ENCODE measurements at places on chromosomes 4 and X.
A peak's percentile ranks its signal among the peaks of the same experiment; 100 is the strongest.

- DNase-seq = no peak
These were observed 231.7 kb upstream of the PPARGC1A start for GRCh38 chr4:24121395-24122175.

DNA sequence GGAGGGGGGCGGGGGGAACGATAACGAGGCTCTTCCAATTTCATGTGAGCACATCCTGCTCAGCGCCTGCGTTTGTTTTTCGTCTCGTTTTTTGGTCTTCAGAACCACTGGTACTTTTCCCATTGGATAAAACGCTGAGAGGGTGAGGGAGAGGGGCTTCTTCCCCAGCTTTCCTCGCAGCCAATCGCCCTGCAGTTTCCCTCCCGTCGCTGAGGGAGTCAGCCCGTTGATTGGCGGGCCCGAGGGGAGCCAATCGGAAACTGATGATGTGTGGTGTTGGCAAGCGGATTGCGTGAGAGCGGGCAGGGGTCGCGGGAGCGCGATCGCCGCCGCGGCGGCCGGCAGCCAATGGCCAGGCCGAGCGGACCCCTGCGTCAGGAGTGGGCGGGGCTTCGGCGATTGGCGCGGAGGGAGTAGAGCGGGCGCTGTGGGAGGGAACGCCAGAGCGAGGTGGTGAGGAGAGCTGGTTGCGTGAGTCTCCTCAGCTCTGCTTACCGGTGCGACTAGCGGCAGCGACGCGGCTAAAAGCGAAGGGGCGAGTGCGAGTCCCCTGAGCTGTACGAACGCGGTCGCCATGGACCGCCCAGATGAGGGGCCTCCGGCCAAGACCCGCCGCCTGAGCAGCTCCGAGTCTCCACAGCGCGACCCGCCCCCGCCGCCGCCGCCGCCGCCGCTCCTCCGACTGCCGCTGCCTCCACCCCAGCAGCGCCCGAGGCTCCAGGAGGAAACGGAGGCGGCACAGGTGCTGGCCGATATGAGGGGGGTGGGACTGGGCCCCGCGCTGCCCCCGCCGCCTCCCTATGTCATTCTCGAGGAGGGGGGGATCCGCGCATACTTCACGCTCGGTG lies at the start of gene TSPYL2:
TSPYL2 (plus strand) TSS at position 443 of the 848 bp plus-strand sequence; CDS start at position 575, 132 bp downstream.
- peak; percentile 92 for DNase-seq

GRCh38 chr4:184563621-184564020 lies 85.6 kb downstream of the CASP3 start:
- no peak for DNase-seq

DNA sequence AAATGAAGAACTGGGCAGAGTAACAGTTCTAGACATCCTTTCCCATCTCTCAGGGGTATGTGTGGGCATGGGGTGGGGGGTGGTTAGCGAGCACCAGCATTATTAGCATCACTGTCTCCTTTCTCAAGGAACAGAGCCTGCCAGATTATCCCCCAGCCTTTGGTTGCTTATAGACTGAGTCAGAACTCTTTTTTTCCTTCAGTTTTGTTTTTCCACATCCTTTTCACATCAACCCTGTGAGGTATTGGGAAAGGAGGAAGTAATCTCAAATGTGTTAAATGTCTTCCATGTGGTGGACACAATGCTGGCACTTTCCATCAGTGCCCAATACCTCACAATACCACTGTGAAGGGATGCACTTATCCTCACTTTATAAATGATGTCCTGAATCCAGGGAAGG lies 3.1 kb upstream of the FGF16 start:
- no peak for DNase-seq

DNA sequence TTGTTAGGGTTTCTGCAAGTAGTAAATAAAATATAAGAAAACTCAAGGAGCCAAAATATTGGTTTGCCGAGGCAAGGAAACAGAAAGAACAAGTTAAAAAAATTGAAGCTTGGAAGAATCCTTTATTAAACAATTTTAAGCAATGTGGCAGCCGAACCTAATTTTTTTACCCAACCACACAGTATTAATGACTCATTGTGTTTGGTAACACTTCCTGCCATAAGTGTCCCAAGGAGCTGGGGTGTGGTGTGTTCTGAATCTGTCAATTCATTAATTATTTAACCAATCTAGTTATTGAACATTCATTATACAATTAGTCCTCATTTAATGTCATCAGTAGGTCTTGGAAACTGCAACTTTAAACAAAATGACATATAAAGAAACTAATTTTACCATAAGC lies 19.3 kb upstream of the CPE start:
- DNase-seq = no peak

- DNase-seq = no peak
These were observed 200.4 kb downstream of the ARHGAP24 start for GRCh38 chr4:85675076-85676049.

DNA sequence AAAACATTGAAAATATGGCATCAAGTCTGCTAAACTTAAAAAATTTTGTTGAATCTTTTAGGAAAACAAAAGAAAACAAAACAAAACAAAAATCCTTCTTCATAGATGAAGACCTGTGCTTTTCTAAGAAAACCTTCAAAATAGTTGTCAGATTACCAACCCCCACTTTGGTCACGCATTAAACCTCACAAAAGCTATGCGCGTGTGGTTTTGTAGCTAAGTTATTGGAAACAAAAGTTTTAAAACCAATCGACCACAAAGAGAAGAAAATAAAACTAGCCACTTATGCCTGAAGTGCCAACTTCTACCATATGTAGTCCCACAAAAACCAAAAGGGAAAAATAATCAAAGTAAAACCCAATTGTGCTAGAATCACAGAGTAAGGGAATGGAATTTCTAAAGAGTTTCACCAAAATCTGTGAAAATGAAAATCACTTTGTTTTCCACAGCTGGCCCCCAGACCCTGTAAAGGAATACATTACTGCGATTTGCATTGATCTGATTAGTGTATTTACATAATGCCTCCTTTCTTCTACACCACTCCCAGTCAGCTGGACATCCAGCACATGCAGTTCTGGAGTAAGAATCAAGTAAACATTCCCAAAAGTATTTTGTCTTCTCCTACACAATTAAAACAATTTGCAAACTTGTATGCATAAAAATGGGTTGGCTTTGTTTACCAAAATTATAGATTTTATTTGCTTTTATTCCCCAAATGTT lies 330.1 kb upstream of the DKK2 start:
- DNase-seq = no peak

- DNase-seq = no peak
These were observed 69.0 kb upstream of the ETNPPL start for GRCh38 chr4:108831886-108832285.

GRCh38 chr4:31983246-31983645 lies 1263.1 kb downstream of the PCDH7 start:
- DNase-seq = no peak

DNA sequence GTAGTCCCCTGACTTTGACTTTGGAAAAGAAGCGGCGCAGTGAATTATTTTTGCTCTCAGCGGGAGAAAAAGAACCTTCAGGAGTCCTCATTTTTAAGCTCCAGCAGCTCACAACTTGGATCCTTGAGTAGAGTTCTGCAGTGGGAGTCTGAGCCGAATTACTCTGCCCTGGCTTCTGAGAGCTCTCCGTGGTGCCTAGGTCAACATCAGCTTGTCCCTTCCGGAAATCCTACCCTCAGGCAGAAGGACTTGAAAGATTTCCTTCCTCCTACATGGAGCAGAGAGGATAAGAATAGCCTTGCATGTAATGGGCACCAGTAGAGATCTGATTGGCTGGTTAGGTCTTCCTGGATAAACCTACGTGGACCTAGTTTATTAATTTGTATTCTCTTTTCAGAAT lies 549.7 kb upstream of the TENM3 start:
- DNase-seq = no peak

GRCh38 chr4:67344594-67345380 lies 200.5 kb downstream of the CENPC start:
- DNase-seq = no peak

GRCh38 chrX:47186096-47186740 lies 7.4 kb upstream of the UBA1 start:
- no peak for DNase-seq

GRCh38 chr4:8287343-8288280 lies 18.1 kb downstream of the HTRA3 start:
- DNase-seq = no peak

DNA sequence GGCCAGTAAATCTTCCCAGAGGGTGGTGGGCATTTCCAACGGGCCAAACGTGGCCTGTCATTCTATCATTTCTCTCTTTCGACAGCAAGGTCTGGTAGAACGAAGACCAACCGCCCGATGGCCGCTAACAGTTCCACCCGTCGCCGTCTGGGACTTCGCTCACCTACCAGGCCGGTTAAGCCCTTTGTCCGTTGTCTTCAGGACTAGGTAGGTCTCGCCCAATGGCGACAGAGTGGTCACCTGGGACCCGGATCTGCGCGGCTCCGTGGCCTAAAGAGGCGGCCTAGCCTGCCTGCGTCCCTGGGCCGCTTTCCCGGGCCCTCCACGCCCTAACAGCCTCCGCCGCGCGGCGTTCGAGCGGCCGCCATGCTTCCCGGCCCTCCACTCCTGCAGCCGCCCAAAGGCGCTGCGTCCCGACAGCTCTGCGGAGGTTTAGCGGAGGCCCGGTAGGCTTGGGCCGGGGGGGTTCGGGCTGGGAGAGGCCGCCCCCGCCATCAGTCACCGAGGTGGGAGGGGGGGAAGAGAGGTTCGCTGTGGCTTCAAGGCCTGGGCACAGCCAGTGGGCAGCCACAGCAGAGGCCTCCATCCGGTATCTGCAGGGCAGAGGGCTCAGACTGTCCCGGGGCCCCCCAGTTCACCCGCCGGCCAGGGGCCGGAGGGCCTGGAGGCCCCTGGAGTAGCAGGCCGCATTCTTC lies 194.0 kb upstream of the BRWD3 start:
- DNase-seq = no peak

DNA sequence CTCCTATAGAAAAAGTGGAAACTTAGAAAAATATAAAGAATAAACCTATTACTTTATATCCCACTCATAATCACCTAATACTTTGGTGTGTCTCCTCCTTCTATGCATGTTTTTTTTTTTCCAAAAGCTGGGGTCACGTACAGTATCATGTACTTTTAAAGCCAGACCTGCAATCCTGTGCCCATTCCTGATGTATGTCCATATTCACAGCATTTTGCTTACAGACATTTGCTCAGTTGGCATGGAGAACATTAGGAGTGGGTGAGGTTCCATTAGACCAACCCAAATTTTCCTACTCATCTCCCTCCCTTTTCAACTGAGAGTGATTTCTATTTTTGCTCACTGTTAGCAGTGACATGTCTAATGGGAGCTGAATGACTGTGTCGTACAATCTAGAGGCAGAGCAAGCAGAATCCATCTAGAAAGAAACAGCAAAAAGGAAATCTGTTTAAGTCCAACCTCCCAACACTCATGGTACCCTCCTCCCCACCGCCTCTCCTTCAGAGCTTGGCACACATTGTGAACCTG lies 195.6 kb upstream of the KLF3 start:
- no peak for DNase-seq

- DNase-seq = no peak
These were observed 18.2 kb downstream of the PRDM8 start for GRCh38 chr4:80215449-80216052.

GRCh38 chr4:6576512-6576911 lies 1.5 kb downstream of the MAN2B2 start:
- DNase-seq = no peak

- DNase-seq = no peak
These were observed 168.7 kb upstream of the GALNTL6 start for GRCh38 chr4:171644430-171645057.

- DNase-seq = peak; percentile 71
These were observed 722 bp upstream of the EFHC2 start for GRCh38 chrX:44344194-44344593.

GRCh38 chr4:33959519-33959918 lies 2284.8 kb downstream of the ARAP2 start:
- no peak for DNase-seq

DNA sequence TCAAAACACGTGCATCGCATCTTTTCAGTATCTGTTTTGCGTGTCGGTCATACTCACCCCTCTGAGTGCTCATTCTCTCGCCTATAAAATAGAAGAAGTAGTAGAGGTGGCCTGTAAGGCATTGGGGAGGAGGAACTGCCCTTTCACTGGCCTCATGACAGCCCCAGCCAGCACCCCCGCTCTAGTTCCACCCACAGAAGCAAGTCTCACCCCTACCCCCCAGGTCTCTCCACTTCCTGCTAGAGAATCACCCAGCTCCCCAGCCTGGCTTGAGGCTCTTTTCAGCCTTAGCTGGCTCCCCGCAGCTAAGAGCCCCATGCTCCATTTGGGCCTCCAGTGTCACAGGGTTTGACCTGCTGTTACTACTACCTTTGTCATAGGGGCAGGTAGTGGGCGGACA lies 11.8 kb downstream of the HDAC6 start:
- DNase-seq = no peak

DNA sequence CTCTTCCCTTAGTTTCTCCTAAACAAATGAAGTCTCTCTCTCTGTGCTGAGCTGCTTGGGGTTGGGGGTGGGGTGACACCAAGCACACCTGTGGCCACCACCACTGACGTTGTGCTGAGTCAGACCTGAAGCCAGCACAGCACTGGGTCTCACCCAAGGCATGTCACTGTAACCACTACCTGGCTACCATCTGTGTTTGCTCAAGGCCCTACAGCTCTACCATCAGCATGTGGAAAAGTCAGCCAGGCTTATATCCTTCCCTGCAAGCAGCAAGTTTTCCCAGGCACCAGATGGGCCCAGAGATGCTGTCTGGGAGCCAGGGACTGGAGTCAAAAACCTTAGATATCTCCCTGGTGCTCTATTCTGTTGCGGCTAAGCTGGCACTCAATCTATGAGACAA lies 6.9 kb downstream of the CXCL10 start:
- peak; percentile 17 for DNase-seq

DNA sequence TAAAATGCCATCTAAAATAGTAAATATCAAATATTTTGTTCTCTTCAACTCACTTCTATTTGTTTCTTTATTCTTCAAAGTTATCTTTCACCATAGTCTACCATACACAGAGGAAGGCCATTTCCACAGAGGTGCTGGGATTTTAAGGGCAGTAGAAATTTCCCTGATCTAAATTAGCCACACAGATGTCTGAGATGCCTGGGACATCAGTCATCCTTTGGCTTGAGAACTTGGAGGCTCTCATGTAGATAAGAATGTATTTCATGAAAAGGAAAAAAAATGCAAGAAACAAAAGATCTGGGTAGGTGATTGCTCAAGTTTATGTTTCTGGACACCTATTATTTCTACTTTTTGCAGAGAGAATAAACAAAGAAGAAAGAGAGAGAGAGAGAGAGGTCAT lies 1008.2 kb downstream of the NLGN4X start:
- DNase-seq = no peak

GRCh38 chrX:123755107-123755506 lies 22.3 kb upstream of the THOC2 start:
- no peak for DNase-seq

DNA sequence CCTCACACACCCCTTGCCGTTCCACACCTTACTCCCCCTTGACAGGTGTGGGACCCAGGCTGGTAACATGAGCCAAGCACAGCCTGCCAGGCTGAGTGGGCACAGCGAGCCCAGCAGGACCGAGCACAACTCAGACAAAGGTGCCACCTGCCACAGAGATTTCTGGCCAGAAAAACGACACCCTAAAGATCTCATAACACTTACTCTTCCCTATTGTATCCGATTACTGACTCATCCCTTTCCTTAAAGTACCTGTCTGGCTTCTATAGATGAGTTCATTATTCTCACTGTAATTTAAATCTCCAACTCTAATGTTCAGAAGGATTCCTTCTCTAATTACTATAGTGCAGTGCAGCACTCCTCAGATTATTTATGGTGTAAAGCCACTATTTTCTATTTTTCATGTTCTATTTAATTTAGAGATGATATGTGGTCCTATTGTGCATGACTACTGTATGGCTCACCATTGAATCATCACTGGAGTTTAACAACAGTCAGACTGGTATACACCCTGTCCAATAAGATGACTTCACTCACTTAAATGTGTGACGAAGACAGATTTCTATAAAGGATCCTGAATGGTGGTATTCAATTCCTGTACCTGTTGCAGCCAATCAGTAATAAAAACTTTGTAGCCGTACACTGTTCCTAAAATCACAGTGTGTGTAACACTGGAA lies 7.6 kb upstream of the SYTL5 start:
- no peak for DNase-seq
